ENCODE measurements at places on chromosomes 11 and 22.

GRCh38 chr11:11220786-11221185, 132.3 kb downstream of the CSNK2A3 start:
- DNase-seq, result no peak

DNA sequence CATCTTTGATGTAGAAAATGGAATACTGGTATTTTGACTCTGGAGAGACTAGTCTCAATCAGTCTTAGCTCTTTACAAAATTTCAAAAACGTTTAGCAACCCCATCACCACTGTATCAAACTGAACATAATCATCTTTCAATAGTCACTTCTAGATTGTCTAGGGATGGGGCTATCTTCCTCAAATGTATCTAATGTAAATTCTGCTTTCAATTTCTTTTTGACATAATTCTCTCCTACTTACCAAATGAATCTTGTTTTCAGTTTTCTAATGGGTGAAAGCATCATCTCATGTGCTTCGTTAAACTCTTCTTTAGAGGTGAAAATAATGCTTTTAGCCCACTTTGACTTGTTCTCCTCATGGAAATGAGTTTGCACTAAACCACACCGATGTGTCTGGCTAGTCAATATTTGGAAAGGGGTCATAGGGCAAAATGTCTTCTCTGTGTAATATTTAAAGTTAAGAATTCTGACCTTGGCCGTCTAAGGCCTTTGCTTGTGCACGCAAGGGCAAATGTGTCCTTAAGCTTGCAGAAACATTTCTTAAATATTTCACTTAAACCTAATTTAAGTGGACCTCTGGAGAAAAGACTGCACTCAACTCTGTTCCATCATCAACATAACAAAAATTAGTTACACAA, 5.2 kb downstream of the SIK3 start:
- no peak for DNase-seq

DNA sequence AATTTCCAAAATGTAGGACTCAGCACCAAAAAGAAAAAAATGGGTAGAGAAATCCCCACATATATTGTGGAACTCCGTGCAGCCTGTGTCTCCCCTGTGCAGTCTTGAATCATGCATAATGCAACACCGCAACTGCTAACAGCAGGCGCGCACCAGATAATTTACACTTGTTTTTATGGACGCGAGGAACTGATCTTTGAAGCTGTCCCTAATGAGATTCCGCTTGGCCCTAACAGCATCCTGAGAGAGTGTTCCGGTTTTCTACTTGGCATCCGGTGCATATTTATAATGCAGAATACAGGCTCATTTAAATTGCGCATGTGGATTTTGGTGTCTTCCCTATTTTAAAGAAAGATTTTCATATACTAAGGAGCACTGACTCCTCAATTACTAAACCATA, 21.1 kb downstream of the MPPED2 start:
- no peak for DNase-seq

- no peak for DNase-seq
Measured at GRCh38 chr11:19290356-19290755, 49.6 kb upstream of the E2F8 start.

DNA sequence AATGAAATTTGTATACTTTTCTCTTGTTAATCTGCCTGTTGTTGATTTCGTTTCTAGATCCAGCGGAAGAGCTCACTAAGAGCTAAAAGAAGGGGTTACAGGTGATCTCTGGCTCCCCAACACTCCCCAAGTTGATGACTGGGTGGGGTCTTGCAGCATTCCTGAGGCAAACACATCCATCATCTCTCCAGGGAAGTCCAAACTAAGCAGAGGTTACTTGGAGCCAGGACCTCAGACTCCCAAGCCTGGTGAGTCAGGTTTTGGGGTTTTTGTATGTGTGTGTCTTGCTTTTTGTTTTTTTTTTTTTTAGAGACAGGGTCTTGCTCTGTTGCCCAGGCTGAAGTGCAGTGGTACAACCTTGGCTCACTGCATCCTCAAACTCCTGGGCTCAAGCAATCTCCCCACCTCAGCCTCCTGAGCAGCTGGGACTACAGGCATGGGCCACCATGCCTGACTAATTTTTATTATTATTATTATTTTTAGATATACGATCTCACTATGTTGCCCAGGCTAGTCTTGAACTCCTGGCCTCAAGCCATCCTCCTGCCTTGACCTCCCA, 11.5 kb upstream of the RPS3 start:
- no peak for DNase-seq

- no peak for DNase-seq
Measured at GRCh38 chr11:103870821-103871309, 165.6 kb upstream of the DDI1 start.

DNA sequence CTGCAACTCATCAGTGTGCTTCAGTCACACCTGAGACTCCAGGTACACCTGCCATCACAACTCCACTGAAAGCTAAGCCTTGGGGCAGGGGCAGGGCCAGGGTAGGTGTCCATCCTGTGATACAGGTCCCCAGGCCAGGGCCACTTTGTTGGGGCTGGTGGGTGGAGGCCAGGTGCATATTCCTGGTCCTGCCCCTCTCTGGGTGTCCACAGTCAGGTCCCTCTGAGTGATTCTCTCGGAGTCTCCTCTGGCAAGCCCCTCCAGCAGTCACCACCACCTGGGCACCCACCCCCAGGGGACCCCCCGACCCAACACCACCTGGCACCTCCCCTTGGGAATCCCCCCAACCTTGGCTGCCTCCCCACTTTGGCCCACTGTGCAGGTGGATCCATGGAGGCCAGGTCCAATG, 9.5 kb upstream of the ACR start:
- DNase-seq, result no peak

DNA sequence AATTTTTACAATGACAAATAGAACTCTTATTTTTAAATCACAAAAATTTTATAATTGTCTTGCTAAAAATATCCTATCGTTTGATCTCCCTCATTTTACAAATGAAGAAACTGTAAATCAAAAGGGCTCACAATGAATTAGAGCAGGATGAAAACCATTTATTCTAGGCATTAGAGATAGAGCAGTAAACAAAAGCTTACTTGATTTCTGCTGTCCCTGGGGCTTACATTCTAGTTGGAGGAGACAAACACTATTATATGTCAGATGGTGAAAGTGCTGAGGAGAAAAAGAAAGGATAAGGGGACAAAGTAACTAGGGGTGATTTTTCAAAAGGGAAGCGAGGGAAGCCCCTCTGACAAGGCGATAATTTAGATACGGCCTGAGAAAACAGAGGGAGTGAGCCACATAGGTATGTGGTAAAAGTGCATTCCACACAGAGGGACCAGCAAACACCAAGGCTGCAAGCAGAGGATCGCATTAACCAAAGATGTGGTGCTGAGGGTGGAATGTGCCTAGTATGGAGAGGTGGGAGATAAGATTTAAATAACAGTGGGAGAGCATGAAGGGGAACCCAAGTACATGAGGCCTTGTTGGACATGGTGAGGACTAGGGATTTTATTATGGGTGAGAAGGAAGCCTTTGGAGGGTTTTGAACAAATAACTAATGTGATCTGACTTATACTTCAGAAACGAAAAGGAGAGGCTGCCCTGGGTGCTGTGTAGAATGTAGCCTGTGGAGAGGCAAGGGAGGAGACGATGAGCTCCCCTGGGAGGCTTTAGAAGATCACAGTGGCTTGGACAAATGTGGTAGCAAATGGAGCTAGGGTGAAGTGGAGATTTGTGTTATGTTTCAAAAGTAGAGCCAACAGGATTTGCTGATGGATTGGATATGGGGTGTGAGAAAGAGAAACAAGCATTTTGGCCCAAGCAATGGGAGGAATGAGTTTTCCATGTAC, 62.1 kb downstream of the PDHX start:
- DNase-seq, result no peak

DNA sequence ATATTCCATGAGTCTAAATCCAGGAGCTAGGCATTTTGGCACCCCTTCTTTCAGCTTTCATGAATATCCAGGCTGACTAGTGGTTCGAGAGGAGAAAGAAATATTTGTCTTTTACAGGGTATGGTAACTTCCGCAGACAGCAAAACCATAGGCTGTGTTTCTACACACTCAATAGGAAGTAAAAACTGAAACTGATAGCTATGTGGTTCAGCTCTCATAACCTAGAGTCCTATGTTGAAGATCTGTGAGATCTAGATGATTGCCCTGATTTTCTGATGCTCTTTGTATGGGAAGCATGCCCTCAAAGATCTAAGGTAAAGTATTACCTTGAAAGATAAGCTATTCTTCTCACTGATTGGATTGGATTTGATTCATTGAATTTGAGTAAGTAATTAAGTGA, 118.3 kb downstream of the CD44 start:
- DNase-seq, result no peak

DNA sequence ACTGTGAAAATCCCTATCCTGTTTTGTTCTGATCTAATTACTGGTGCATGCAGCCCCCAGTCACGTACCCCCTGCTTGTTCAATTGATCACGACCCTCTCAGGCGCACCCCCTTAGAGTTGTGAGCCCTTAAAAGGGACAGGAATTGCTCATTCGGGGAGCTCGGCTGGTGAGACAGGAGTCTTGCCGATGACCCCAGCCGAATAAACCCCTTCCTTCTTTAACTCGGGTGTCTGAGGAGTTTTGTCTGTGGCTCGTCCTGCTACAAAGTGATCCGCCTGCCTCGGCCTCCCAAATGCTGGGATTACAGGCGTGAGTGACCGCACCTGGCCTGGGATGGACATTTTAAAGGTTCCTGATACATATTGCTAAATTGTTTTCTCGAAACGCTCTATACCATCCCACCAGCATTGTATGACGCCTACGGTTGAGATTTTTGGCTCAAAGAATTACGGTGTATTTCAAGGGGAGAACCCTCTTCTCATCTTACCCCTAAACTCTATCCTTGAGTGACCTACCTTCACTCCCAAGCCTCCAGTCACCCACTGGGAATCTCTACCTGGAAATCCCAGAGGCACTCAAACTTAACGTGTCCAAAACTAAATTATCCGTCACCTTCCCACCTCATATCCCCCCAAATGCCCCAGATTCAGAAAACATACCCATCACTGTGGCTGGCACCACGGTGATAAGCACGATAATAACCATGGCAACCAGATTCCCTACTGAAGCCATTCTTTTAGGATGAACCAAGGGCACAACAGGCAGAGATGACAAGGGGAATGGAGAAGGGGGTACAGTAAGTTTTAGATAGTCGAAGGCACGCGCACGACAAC, 789 bp upstream of the POLA2 start:
- DNase-seq, result no peak

GRCh38 chr11:23569134-23569533, 708.9 kb upstream of the CCDC179 start:
- no peak for DNase-seq

GRCh38 chr22:45552580-45553350, 50.1 kb downstream of the FBLN1 start:
- DNase-seq, result no peak

- no peak for DNase-seq
Measured at GRCh38 chr11:109490953-109491635, 69.1 kb downstream of the C11orf87 start.

GRCh38 chr11:926341-926916, 759 bp downstream of the AP2A2 start:
- DNase-seq, result no peak

DNA sequence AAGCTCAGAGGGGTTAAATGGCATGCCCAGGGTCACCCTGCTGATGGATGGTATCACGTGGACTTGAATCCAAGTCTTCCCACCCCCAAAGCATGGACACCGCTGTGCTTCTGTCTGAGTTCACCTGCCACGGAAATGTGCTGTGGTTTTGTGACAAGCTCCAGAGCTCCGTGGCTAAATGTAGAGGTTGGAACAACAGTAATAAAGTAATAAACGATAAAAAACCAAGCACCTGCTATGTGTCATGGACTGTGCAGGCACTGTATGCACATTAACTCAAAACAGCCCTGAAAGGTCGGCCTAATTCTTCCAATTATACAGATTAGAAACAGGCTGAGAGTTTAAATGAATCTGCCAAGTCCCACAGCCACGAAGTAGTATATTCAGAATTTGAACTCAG, 182.1 kb upstream of the NAV2 start:
- no peak for DNase-seq

- no peak for DNase-seq
Measured at GRCh38 chr11:44709966-44710365, 16.8 kb upstream of the TSPAN18 start.

- DNase-seq, result no peak
Measured at GRCh38 chr11:102186551-102187191, 76.4 kb downstream of the YAP1 start.

GRCh38 chr22:45248832-45249561, 8.3 kb upstream of the KIAA0930 start:
- DNase-seq, result no peak

DNA sequence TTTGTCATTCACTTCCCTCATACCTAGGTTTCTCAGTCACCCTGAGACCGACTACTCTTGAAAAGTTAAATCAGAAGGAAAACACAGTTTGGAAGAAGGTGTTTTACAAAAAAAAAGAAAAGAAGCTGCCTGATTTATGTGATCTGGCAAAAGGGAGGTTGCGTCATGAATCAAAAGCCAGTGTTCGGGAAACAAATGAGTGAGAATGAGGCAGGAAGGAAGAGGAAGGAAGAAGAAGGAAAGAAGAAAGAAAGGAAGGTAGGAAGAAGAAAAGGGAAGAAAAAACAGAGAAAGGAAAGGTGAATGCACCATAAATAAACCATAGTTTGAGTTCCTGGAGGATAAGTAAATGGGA, 314.6 kb downstream of the BLID start:
- no peak for DNase-seq

DNA sequence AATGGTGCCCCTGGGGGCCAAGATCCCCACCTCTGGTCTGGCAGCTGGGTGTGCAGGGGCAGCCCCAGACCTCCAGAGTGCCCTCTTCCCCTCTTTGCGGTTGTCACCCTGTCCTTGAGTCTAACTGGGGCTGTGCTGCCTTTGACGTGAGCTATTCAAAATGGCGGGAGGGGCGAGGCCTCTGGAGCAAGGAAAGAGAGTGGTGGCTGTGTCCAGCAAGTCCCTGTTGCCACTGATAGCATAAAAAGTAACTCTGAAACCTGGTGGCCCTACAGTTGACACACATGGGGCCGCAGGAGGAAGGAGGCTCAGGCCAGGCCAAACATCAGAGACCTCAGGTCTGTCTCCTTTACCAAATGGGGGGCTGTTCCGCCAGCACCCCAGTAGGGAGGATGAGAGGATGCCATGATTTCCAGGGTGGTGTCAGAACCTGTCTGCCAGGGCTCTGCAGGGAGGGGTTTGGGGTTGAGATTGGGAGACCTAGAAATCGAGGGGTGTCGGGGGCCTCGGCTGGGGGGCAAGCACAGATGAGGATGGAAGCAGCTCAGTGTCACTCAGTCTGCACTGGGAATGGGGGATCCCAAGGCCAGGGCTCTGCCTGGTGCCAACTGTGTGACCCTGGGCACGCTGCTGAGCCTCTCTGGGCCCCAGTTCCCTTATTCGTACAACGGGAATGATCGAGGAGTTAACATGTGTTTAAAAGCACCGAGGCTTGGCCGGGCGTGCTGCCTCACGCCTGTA, 49.2 kb upstream of the KCNQ1OT1 start:
- no peak for DNase-seq

- DNase-seq, result no peak
Measured at GRCh38 chr22:20039683-20040325, 18.9 kb downstream of the TANGO2 start.

DNA sequence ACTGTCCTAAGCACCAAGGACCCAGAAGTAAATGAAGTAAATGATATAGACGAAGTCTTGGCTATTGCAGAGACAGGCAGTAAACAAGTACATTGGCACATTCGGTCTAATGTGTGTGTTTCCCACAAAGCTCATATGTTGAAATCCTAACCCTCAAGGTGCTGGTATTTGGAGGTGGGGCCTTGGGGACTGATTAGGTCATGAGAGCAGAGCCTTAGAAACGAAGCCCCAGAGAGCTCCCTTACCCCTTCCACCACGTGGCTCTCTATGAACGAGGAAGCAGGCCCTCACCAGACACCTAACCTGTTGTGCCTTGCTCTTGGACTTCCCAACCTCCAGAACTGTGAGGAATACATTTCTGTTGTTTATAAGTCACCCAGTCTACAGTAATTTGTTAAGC, 14.9 kb downstream of the CLMP start:
- no peak for DNase-seq

Measured in stimulated activated naive CD8-positive, alpha-beta T cell treated with anti-CD3 and anti-CD28 coated beads, Interleukin-15, amount 100 ng/mL, for 72 hours (primary cell).